Stimulated activated CD8-positive, alpha-beta memory T cell treated with anti-CD3 and anti-CD28 coated beads, Interleukin-15, amount 100 ng/mL, for 24 hours (primary cell): ENCODE measurements at places on chromosomes 1 and 21.

DNA sequence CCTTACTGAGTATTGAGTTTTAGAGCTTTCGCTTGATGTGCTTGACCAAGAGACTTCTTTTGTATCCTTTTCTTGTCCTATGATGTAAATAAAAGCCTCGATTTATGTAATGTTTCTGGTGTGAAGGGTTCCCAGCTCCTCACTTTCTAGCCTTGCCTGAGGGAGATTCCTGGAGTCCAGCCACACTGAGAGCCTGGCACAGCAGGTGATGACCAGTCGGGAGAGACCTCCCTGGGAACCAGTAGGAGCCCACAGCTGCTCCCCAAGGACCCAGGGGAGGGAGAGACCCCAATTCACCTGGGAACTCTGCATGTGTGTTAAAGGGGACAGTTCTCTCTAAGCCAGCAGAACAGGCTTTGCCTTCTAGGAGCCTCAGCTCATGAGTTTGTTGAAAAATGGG lies 8.9 kb downstream of the C1orf115 start:
- no peak for DNase-seq

DNA sequence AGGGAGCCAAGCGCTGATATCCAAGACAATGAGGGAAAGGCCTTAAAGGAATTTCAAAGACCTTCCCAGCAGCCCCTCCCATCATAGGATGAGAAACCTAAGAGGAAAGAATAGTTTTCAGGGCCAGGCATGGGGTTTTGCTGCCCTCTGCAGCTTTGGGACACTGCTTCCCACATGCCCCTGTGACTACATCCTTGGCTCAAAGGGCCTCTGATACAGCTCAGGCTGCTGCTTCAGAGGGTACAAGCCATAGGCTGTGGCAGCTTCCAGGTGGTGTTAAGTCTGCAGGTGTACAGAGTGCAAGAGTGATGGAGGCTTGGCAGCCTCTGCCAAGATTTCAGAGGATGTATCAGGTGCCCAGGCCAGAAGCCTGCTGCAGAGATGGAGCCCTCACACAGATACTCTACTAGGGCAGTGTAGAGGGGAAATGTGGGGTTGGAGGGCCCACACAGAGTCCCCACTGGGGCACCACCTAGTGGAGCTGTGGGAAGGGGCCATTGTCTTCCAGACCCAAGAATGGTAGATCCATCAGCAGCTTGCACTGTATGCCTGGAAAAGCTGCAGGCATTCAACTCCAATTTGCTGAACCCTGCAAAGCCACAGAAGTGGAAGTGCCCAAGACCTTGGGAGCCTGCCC lies 125.8 kb downstream of the SLC45A1 start:
- DNase-seq, result no peak

- DNase-seq, result no peak
These were observed 98.9 kb downstream of the LYST start for GRCh38 chr1:235767795-235768194.

GRCh38 chr1:184403961-184404726 lies 17.3 kb downstream of the C1orf21 start:
- no peak for DNase-seq

- no peak for DNase-seq
These were observed 78.2 kb upstream of the COA6 start for GRCh38 chr1:234295068-234295467.

- no peak for DNase-seq
These were observed 36.7 kb upstream of the HAO2 start for GRCh38 chr1:119331915-119332314.

DNA sequence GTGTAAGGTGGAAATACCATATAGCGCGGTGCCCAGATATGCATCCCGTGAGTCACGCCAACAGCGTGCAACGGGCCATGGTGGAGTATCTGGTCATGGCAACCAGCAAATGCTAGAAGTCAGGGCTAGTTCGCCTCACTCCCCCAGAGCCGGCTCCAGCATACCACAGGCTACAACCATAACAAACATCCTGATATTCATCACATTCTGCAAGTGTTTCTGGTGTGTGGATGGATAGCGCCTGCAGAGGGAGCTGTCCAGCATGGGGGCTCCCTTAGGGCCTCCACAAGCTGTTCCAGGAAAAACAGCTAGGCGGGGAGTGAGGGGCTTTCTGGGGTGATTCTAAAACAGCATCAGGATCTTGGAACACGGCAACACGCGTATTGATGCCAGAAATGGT lies 6.8 kb downstream of the C1orf198 start:
- no peak for DNase-seq

GRCh38 chr1:47697616-47698335 lies 259.9 kb downstream of the FOXD2 start:
- no peak for DNase-seq

DNA sequence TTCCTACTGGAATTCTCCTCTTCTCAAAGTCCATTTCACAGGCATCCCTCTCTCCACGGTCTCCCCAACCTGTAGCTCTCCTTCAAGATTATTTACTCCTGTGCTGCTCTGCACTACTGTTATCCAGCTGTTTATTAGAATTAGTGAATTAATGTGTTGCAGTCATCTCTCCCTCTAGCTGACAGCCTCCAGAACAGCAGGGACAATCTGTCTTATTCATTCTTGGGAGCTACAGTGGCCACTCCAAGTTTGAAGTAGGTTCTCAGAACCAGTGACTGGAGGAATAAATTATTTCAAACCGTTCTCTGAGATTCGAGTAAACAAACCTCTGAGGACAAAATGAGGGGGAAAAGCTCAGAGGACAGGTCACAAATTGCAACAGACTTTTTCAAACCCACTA lies 330.9 kb downstream of the RRAGC start:
- no peak for DNase-seq
